T-helper 2 cell treated with Interferon-gamma antibody and Interleukin-4, amounts not matched to agents 5 μg/mL and 100 μg/mL, for 36 hours (primary cell): ENCODE measurements at places on chromosomes 12 and 14.

DNA sequence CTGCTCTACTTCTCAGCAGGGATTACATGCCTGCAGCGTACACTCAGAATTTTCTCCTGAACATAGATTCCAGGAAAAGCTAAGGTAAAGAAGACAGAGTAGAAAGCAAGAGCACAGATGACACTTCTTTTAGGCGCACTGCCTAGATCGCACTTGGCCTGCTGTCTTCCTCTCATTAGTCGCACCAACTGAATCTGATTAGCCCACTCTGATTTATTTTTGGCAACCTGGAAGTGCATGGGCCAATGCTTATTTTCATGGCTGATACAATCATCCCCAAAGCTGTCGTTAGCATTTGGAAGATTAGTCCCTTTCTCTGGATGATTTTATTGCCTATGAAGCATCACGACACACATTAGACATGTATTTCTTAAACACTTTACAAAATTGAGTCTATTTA, 152.5 kb downstream of the PTPRO start:
- DNase-seq: no peak

- DNase-seq: no peak
Measured at GRCh38 chr14:87055007-87055406, 938.0 kb downstream of the GALC start.

GRCh38 chr14:35535483-35536112, 1.6 kb downstream of the INSM2 start:
- no peak for DNase-seq

- DNase-seq: no peak
Measured at GRCh38 chr14:105138021-105138541, 30.5 kb downstream of the JAG2 start.

GRCh38 chr12:96094201-96094600, 58.8 kb upstream of the LTA4H start:
- no peak for DNase-seq

- no peak for DNase-seq
Measured at GRCh38 chr12:49929581-49929980, 21.0 kb upstream of the AQP2 start.

DNA sequence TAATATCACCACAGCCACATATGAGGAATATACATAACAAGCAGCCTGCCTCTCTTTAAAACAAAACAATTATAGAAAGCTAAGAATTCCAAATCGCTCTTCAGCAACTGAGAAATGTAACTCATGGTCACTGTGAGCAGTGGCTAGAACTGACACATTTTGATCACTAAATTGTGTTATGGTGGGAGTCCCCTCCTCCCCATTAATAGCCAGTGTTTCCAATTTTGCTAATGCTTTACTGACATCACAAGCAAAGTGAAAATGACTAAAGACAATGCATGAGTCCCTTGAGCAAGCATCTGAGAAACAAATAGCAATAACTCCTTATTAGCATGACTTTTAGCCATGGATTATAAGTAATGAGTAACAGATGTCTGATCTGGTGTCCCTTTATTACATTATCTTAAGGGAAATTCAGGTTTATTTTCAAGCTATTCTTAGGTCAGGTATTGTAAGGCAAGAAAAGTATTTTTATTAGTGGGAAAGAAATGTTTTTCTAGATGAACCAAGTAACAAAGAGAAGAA, 148.3 kb downstream of the KCNH5 start:
- no peak for DNase-seq

DNA sequence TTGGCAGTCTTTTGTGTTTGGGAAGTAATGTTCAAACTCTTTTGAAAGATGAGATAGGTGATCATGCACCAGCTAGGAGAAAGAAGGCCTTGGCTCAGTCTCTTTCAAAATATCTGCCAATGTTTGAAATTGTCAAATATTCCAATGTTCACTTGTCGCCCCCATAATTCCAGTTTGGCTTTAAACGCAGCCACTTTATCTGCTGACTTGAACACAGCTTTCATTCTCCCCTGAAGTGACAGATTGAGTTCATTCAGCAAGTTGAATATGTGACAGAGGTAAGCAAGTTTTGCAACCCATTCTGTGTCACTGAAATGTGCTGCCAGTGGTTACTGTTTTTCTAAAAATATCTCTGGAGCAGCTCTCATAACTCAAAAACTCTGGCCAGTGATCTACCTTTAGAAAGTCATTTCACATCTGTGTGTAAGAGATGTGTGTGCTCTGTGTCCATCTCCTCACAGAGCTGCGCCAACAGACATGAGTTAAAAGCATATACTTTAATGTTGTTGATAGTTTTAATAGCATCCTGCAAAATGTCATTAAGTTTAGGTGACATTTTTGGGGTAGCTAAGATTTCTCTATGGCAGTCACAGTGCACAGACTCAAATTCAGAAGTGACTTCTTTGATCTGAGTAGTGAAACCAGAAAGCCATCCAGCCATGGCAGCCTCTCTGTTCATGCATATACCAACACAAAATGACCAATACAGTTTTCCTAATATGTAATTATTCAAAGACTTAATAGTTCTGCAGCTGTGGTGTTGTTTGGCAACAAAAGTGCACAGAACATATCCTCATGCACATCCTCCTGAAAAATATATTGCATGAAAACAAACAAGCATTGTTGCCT, 614.3 kb upstream of the MIS18BP1 start:
- DNase-seq: no peak

DNA sequence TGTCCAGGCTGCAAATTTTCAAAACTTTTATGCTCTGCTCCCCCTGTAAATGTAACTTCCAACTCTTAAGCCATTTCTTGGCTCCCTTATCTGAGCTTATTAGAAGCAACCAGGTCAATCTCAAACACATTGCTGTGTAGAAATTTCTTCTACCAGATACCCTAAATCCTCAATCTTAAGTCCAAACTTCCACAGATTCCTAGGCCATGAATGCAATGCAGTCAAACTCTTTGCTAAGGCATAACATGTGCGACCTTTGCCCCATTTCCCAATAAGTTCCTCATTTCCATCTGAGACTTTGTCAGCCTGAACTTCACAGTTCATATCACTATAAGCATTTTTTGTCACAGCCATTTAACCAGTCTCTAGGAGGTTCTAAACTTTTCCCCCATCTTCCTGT, 64.5 kb downstream of the TMTC3 start:
- no peak for DNase-seq
